Kasumi-1 (cell line): ENCODE measurements at places on chromosomes 3 and 15.
A peak's percentile ranks its signal among the peaks of the same experiment; 100 is the strongest.

GRCh38 chr15:39957481-39957880 lies 23.6 kb downstream of the EIF2AK4 start:
- DNase-seq = no peak

DNA sequence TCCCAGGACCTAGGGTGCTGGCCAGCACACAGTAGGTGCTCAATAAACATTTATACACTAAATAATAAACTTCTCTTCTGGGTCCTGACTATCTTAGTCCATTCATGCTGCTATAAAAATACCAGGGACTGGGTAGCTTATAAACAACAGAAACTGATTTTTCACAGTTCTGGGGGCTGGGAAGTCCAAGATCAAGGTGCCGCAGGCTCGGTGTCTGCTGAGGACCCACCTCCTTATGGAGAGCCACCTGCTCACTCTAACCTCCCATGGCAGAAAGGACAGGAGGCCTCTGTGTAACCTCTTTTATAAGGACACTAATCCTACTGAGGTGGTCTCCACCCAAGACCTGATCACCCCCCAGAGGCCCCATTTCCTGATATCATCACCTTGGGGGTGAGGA lies 114.4 kb upstream of the IQSEC1 start:
- no peak for DNase-seq

DNA sequence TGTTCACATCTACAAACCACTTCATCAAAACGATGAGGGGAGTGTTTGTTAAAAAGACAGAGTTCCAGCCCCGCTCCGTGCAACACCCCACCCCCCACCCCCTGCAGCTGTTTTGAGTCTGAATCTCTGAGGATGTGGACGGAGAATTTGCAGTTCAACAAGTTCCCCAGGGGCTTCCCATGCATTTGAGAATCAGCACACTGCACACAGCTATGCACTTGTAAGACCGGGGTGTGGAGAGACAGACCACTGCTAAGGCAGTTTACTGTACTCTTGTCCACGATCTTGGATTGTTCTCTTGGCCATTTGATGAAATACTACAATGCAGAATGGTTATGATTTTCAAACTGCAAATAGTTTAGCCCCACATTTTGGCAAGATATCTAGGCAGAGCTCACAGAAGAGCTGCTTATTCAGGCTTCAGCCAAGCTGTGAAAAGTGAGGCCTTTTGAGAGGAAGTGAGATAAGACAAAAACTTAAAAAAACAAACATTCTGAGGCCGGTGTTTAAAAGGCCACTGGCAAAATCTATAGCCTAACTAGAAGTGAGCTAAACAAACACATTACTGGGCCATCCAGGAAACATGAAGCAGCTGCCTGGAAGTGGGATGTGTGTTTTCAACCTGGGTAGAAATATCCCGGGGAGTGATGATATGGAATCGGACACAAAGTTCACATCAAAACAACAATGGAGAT lies 308.2 kb upstream of the ADAMTS9 start:
- no peak for DNase-seq

DNA sequence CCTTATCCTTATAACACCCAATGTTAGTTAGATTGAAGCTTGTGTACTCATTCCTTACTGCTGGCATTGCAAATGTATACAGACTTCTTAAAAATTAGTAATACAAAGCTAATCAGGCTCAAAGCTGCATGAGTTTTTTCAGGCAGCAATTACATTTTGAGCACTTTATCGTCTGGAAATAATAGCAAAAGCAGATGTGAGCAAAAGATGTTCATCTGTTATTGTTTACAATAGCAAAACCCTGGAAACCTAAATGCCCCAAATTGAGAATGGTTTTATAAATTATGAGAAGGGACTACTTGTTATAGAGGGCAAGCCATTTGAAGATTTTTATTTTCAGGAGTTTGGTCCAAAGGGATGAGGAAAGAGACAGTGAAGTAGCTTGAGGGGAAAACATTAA lies 126.4 kb downstream of the GADL1 start:
- no peak for DNase-seq

GRCh38 chr15:82829234-82829633 lies 19.8 kb downstream of the WHAMM start:
- DNase-seq = no peak

GRCh38 chr15:80699981-80700380 lies 4.9 kb downstream of the ABHD17C start:
- DNase-seq = no peak

DNA sequence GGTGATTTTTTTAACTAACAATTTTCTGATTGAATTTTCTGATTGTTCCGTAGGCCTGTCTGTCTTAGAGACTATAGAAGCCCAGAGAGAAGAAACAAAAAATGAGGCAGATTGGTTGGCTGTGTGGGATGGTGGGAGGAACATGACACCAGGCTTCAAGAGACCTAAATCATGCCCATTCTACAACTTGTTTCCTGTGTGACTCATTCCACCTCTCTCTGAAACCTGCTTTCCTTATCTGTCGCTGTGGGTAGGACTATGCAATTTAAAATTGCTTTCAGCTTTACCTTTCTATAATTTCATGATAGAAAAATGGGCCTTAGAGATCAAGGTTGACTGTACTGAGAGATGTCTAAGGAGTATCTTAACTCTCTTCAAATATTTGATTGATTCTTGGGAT lies 44.5 kb downstream of the OXNAD1 start:
- peak; percentile 87 for DNase-seq

- no peak for DNase-seq
Measured at GRCh38 chr15:52466716-52467115, 62.0 kb downstream of the MYO5A start.

DNA sequence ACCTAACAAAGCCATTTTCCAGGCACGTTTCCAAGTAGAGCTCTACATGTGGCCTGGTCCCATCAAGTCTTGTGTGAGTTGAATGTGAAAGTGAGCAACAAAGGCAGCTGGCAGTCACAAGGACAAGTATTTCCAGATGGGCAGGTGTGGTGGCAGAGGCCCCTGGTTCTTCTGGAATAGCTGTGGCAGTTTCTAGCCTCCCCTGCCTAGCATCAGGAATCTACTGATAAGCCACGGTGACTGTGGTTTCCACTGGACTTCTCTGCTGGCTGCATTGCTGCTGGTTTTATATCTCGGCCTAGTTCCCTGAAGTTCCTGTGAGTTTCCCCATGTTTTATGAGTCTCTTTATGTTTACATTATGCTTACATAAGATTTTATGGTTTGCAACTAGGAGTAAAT lies 117.7 kb downstream of the GOLIM4 start:
- DNase-seq = no peak

- DNase-seq = no peak
Measured at GRCh38 chr15:48493084-48493762, 152.3 kb downstream of the FBN1 start.

- no peak for DNase-seq
Measured at GRCh38 chr15:89621547-89621946, 33.7 kb downstream of the KIF7 start.

- DNase-seq = no peak
Measured at GRCh38 chr15:35771746-35772442, 225.9 kb upstream of the DPH6 start.

DNA sequence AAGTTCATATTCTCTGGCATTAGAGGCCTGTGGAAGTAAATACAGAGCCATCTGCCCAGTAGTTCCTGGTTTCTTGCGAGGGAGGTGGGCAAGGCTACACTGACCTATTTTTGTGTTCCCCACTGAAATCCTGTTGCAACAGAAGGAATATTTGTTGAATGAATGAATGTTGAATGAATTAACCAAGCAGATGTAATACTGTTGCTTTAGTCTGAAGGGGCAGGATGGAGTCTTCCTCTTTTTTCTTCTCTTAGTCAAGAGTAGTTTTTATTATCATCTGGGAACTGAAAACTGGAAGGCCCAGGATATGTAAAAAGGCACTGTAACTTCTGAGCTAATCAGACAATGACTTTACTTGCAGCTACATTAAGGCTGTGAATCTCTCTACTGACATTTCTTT lies 17.1 kb downstream of the BLOC1S6 start:
- DNase-seq = peak; percentile 14

- DNase-seq = no peak
Measured at GRCh38 chr15:87710406-87710805, 546.1 kb downstream of the NTRK3 start.

GRCh38 chr3:162436826-162437225 lies 940.2 kb downstream of the OTOL1 start:
- DNase-seq = no peak

- DNase-seq = no peak
Measured at GRCh38 chr3:189449084-189449483, 182.1 kb upstream of the TP63 start.

DNA sequence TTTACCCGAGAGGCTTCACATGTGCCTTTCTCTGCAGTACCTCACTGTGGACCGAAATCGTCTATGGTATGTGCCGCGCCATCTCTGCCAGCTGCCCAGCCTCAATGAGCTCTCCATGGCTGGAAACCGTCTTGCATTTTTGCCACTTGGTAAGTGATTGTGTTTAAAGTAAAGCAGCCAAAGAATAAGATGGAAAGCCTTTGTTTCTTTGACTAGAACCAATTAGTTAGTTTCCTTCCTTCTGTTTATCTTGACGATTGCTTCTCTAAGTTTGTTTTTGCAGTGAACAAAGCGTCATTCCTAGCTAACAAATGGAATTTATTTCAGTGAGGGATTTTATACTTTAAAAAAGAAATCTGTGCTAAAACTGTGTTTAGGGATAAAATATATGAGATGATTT lies 82.7 kb downstream of the LRRC28 start:
- no peak for DNase-seq

DNA sequence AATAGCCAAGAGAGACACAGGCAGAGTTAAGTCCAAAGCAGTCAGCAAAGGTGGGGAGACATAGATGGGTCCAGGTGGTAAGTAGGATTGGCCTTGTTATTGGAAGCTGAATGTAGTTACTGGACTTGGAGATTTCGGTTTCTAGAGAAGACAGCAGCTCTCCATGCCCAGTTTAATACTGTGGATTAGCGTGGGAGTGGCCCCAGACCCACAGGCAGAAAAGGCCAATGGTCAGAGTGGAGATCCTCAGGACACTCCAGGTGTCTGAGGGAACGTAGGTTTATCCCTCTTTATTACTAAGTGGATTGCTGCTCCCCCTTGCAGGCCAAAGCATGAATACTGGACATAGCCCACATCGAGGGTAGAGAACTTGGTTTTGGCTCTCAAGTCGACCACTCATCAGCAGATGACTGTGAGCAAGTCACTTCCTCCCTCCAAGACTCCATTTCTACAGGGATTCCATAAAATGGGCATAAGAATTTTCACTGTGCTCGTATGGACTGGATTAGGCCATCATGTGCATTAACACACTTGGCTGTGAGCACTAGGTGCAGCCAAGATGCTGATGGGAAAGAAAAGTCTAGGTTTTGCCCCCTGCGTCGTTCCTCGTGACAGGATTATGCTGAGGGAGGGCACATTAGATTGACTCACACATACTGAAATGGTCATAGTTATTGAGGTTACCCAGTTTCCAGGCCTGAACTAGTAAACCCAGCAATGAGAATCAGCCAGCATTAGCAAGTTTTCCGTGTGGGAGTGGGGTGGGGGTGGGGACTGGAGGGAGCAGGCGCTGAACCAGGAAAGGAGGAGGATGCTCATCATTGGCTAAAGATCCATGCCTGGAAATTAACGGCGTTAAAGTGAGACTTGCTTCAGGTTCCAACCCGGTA lies 225.2 kb upstream of the TPRG1 start:
- no peak for DNase-seq

- DNase-seq = no peak
Measured at GRCh38 chr3:48564022-48564421, 441 bp upstream of the UCN2 start.

GRCh38 chr3:192847941-192848340 lies 69.7 kb downstream of the MB21D2 start:
- no peak for DNase-seq
